ENCODE measurements at places on chromosomes 4 and X.

DNA sequence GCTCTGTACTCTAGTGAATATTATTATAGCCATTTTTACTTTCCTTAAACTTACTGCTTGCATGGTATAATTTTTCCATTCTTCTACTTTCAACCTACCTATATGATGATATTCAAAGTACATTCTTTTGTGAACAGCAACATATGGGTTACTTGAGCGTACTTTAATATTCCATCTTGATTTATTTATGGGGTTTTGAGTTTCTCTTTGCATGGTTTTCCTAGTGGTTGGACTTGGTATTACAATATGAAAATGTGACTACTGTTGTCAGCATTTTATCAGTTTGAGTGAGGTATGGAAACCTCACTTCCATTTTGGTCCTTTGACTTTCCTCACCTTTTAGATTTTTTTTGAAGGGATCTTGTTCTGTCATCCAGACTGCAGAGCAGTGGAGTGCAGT, 35.9 kb downstream of the ADGRG4 start:
- DNase-seq, result no peak

DNA sequence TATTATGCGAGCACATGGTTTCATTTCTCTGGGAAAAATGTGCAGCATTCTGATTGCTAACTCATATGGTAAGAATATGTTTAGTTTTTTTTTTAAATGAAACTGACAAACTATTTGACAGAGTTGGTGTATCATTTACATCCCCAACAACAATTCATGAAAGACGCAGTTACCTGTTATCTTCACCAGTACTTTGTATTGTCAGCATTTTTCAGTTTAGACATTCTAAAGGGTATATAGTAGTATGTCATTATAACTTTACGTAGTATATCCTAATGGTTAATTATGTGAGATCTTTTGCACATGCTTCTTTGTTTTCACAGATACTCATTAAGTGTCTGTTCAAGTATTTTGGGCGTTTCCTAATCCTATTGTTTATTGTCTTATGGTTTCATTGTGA, 891.1 kb upstream of the AGA start:
- no peak for DNase-seq

DNA sequence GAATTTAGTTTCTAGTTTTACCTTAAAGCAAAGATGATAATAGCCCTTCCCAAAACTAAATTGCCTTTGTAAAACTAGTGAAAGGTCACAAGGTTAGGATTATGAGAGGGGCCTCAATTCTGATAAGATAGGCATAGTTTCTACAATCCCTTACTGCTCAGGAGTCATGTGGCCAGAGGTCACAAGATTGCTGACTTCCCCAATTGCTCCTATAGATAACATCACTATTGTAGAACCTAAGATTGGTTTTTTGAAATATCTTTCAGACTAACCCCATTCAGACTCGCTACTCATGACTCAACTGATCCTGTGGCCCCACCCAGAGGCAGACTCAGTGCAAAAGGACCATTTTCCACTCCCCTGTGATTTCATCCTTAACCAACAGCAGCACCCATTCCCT, 70.3 kb downstream of the SCD5 start:
- DNase-seq, result no peak

- no peak for DNase-seq
Observed at GRCh38 chrX:24245202-24245601, 68.7 kb downstream of the SUPT20HL2 start.
